ENCODE measurements at places on chromosomes 13 and 19.

- peak; percentile 96 for DNase-seq
Observed at GRCh38 chr13:30114571-30115256, 192.6 kb downstream of the KATNAL1 start.

- DNase-seq: no peak
Observed at GRCh38 chr13:52385870-52386269, 20.1 kb downstream of the THSD1 start.

- no peak for DNase-seq
Observed at GRCh38 chr13:79779761-79780160, 298.8 kb downstream of the NDFIP2 start.

- DNase-seq: no peak
Observed at GRCh38 chr19:35166100-35167063, 11.8 kb downstream of the FXYD5 start.

DNA sequence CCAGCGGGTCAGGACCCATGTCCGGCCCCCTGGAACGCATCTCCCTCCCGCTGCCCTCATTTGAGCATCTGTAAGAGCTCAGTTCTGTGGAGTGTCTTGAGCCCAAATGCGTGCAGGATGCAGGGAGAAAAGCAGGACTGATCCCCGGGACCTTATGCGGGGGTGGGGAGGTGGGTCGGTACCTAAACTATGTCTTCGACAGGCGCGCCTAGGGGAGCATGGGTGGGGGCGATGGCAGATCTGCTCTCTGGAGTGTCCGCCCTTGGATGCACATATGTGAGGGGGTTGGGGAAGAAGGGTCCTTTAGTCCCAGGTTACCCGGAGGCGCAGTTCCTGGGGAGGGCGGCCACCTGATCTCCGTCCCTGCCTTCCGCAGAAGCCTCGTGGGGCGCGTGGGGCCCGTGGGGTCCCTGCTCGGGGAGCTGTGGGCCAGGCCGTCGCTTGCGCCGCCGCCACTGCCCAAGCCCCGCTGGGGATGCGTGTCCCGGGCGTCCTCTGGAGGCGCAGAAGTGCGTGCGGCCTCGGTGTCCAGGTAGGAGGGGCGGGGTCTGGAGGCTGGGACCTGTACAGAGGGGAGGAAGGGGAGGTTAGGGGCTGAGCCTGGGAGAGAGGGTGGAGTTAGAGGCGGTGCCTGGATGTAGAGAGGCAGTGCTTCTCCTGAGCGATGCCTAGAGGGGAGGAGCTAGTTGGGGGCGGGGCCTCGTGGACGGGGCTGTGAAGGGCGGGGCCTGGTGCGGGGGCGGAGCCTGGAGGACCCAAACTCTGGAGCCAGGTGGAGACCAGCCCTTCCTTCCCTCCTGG lies 2.9 kb downstream of the CILP2 start:
- peak; percentile 88 for DNase-seq

DNA sequence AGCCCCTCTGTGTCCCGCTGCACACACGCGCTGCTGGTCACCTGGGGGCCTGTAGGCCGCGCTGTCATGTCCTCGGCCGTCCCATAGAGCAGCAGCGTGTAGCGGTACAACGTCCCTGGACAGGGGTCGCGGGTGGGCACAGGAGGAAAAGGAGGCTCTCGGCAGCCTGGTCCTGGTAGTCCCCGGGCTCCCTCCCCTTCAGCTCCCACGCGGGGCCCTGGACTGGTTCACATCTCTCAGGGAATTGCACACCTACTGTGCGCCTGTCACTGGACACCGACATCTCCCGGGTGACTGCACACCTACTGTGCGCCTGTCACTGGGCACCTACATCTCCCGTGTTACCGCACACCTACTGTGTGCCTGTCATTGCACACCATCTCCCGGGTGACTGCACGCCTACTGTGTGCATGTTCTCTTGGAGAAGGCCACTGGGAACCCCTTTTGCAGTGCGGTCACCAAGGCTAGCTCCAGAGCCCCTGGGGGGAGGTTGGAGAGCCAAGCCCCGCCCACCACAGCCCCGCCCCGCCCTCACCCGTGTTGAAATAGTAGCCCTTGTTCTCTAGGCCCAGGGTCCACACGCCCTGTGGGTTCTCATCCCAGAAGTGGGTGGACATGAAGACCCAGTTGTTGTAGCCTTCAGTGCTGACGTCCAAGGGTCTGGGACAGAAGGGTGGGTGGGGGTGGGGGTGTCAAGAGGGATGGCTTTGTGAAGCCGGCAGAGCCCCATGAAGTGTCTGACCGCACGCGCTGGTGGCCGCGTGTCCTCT lies 3.5 kb upstream of the C19orf25 start:
- DNase-seq: no peak

GRCh38 chr13:74046431-74046830 lies 87.8 kb downstream of the KLF12 start:
- no peak for DNase-seq

DNA sequence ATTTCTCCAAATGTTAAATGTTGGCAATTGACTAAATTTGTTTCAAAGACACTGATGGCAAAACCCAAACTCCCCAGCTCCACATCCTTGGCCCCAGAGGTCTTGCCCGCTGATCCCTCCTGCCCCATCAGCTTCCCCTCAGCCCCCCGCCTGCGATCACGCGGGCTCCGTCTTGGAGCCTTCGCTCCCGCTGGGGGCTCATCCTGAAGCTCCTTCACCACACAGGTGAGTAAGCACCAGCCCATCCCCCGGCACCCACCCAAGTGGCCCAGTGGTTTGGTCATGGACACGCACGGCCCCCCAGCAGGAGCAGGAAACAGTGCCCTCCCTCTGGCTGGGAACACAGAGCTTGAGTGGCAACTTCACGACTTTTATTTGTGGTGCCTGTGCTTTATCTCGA lies 14.9 kb downstream of the EPS8L1 start:
- no peak for DNase-seq

GRCh38 chr13:87837946-87838345 lies 166.8 kb downstream of the SLITRK5 start:
- DNase-seq: no peak

DNA sequence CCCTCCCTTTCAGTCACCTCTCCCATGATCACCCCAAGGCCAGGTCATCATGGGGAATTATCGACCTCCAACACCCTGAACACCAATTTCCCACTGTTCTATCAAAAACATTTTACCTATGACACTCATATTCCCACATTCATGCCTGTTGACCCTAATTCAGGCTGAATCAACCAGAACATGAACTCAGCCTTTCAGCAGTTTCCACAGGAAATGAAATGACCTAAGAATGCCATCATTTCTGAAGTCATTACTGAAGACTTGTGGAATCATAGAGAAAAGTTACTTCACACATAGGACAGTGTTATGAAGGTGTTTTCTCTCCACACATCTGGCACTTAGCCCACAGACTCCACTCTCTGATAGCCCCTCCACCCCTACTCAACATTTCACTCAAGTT lies 29.9 kb upstream of the FAM124A start:
- no peak for DNase-seq

- DNase-seq: peak; percentile 34
Observed at GRCh38 chr19:39704181-39705044, at the start of gene LGALS14. LGALS14 (plus strand) TSS chr19:39704481; CDS start chr19:39704529, 48 bp downstream.

DNA sequence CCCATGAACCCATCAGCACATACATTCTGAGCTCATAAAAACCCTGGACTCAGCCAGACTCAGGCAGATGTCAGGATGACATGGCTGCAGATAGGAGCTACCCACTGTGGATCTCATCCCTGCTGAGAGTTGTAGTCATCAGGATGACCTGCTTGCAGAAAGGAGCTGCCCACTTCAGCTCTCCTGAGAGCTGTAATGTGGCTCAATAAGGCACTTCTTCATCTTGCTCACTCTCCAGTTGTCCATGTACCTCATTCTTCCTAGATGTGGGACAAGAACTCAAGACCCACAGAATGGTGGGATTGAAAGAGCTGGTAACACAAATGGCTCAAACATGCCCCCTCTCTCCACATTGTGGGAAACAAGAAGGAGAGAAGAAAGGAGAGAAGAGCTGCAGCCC lies 58.2 kb downstream of the SLITRK1 start:
- no peak for DNase-seq

DNA sequence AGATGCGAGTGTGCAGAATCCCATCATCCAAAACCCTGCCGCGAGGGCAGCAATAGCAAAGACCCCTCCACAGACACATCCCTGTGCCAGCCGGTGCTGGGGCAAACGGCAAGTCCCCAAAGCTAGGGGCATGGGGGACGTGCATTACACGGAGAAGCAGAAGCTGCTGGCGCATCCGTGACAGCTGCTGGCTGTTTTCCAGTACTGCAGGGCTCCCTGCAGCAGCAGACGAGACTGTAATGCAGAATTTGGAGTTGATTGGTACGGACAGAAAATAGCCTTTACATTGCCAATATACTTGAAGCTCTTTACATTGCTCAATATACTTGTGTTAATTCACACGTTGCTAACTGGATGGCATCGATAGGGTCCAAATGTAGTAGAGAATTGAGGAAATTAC lies 77.2 kb upstream of the TMTC4 start:
- DNase-seq: no peak

DNA sequence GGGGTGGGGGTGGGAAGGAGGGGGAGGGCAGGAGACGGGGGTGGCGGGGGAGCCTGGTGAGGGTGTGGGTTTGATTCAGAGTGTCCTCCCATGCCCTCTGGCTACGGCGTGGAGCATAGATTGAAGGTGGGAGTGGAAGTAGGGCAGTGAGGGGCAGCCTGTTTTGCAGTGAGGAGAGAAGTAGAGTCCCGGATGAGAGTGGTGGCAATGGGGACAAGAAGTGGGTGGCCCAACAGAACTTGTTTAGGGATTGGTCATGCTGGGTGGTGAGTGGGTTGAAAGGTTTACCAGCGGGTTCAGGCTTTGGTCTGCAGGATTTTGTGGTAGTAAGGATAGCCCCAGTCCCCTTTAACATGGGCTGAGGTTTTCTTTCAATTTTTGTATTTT lies 35.5 kb downstream of the SIPA1L3 start:
- no peak for DNase-seq

GRCh38 chr19:6132482-6132881 lies 3.0 kb upstream of the ACSBG2 start:
- no peak for DNase-seq

DNA sequence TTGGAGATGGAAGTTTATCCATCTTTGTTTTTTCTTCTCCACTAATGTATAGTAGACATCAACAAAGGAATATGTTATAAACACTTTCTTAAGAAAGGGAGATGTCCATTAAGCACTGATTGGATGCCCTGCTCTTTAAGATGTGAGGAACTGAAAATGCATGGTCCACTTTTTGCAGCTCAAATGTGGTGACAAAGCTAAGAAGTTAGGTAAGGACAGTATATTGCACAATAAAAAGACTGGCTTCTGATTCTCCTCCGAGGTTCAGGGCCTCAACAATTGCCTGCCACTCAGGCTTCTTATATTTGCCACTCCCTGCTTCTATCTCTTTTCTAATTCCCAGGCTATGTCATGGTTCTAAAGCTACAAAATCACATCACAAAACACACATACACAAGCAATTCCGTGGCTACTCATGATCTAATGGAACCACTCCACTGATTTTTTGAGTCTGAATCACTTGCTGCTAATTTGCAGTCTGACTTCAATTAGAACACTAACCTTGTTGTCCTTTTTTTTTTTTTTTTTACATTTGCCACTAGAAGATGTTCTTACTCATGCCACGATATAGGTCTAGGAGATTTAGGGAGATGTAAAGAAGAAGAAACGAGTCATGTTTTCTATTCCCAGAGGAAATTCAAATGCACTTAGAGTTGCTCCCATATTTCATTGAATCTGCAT lies 29.6 kb upstream of the TNFSF11 start:
- no peak for DNase-seq

GRCh38 chr13:109204252-109204651 lies 574.8 kb downstream of the MYO16 start:
- no peak for DNase-seq

- DNase-seq: no peak
Observed at GRCh38 chr19:29512748-29513147, 13.0 kb upstream of the VSTM2B start.
